ENCODE measurements at places on chromosomes 3 and 15. TPM values are rescaled to one million over a fixed set of nuclear protein-coding genes. Genes with fewer than 3 reads are reported as not detected.

DNA sequence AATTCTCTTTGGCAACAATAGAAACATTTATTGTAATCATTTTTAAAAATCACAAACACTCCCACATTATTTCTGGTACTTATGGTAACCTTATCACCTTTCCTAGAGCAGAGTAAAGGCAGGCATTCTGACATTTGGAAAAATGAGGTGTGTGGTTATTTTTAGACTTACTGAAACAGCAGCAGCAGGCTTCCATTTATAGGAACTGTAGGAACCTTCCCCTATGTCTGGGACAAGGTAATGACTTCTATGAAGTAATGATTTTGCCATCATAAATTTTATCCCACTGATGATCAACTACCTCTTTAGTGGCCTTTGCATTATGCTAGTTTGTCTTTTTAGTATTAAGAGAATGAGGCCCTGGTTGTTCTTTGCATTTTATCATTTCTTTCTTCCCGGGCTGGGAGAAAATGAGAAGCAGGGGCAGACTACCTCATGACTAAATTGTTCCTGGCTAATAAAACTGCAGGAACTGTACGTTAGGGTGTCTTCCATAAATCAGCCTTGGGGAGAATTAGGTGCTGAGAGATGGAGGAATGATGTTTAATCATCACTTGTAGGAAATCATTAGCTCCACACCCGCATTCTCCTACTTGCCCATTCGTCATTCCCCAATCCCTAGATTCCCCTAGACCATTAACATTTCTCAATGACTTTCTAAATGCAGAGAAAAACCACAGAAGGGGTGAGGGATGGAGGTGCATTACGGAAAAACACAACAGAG, 680.3 kb downstream of the AGBL1 start:
- DNase-seq = no peak

- no peak for DNase-seq
Measured at GRCh38 chr15:71154607-71155200, 39.4 kb downstream of the THSD4 start.

GRCh38 chr3:73136941-73137340, 75.5 kb downstream of the EBLN2 start:
- DNase-seq = no peak

Gene SLC12A1
- total RNA-seq = not detected

- no peak for DNase-seq
Measured at GRCh38 chr3:57793737-57794187, 37.7 kb downstream of the SLMAP start.

DNA sequence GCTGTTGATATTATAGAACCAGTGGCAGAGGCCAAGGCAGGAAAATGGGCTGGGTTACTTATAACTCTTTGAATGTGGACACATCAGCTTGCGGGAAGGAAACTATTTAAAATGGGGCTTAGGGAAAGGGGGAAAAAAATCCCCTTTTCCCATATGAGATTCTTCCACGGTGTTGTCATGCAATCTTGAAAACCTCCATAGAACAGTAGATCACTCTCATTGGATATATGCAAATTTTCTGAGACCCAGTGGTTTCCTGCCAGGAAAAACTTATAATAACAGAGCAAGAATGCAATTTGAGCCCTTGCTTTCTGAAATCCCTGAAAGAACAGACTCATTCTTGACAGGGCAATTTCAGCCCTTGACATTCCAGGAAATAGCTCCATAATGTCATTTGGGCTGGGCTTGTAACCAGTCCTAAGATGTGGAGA, 31.1 kb downstream of the TMEM212 start:
- no peak for DNase-seq

Gene RYR3
- total RNA-seq = 0.08 TPM

Gene UBE2E2
- total RNA-seq = 47.2 TPM

- DNase-seq = no peak
Measured at GRCh38 chr3:111303760-111304159, 232.1 kb downstream of the NECTIN3 start.

Gene EOMES
- 0.14 TPM for total RNA-seq

GRCh38 chr3:116815831-116816588, 106.4 kb downstream of the TUSC7 start:
- no peak for DNase-seq

Gene IDH3A
- total RNA-seq = 465 TPM

GRCh38 chr3:99659951-99660350, 21.6 kb downstream of the COL8A1 start:
- DNase-seq = no peak

Gene HOMER2
- total RNA-seq = 48.5 TPM

- DNase-seq = no peak
Measured at GRCh38 chr3:32105291-32106131, 909 bp upstream of the GPD1L start.

Gene SCG5
- not detected for total RNA-seq

GRCh38 chr3:67808906-67809305, 154.5 kb upstream of the SUCLG2 start:
- DNase-seq = no peak

Gene DUOXA2
- total RNA-seq = not detected

GRCh38 chr3:118468801-118469200, 565.8 kb downstream of the IGSF11 start:
- no peak for DNase-seq

- DNase-seq = no peak
Measured at GRCh38 chr15:43877371-43877770, 50.6 kb downstream of the WDR76 start.

- DNase-seq = no peak
Measured at GRCh38 chr3:159813822-159814531, 174.7 kb upstream of the IL12A start.

- no peak for DNase-seq
Measured at GRCh38 chr15:75739791-75740190, 27.1 kb upstream of the CSPG4 start.

GRCh38 chr3:144622845-144623244, 651.2 kb downstream of the DIPK2A start:
- DNase-seq = no peak

- no peak for DNase-seq
Measured at GRCh38 chr15:57720867-57721266, 14.4 kb downstream of the POLR2M start.

- DNase-seq = no peak
Measured at GRCh38 chr3:49869525-49870126, at the start of gene CAMKV. Gene CAMKV (minus strand): TSS chr3:49869906. CDS start chr3:49862388, 7,518 bp downstream.

Gene SEMA3F
- total RNA-seq = 10.2 TPM

- no peak for DNase-seq
Measured at GRCh38 chr3:139132976-139133375, 88.3 kb upstream of the PRR23C start.

GRCh38 chr3:184566441-184567414, 5.1 kb downstream of the EPHB3 start:
- no peak for DNase-seq

Gene SNURF
- total RNA-seq = 94.6 TPM

Gene ARHGAP31
- 38.0 TPM for total RNA-seq

- no peak for DNase-seq
Measured at GRCh38 chr15:41482110-41482877, 11.4 kb upstream of the ITPKA start.

DNA sequence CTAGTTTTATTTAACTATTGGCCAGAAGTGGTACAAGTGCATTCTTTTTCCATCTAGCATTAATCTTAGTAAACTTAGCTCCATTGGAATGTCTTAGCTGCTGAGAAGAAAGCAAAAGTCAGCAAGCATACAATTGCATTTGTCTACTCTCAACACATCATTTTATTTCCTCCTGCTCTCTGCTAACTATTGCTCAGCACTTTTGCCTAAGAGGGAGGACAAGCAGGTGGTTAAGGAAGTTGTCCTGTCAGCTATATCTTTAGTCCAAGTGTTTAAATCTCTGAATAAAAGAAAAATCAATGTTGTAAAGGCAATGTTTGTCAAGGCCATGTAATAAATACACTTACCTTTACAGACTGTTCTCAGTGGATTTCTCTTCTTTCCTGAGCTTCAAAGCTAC, 51.0 kb downstream of the FHIT start:
- no peak for DNase-seq

Gene SCG3
- not detected for total RNA-seq

- no peak for DNase-seq
Measured at GRCh38 chr3:2655229-2655701, 454.9 kb downstream of the IL5RA start.

DNA sequence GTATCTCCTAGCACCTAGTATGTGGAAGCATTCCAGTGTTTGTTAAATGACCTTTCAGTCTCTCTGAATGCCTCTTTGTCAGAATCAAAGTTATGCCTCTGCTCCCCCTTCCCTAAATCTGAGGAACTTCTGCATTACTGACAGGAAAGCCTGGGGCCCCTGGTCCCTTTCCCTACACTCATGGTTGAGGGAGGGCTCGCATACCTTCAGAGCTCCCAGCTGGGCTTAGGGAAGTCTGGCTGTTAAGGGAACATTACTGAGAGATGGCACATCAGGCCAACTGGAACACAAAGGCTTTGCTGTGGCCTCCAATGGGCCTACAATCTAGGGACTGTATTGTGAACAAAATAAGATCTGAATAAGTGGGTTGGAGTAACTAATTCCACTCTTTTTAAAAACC, 10.3 kb downstream of the PKM start:
- DNase-seq = no peak

- no peak for DNase-seq
Measured at GRCh38 chr3:135226057-135226456, 431.0 kb downstream of the EPHB1 start.
